GF-D8 (cell line): ENCODE measurements at places on chromosomes 12 and 14.
A peak's percentile ranks its signal among the peaks of the same experiment; 100 is the strongest.

GRCh38 chr14:58533446-58533845 lies 104.3 kb upstream of the DACT1 start:
- DNase-seq: no peak

GRCh38 chr14:21264025-21264801 lies 5.0 kb downstream of the HNRNPC start:
- DNase-seq: peak; percentile 5

DNA sequence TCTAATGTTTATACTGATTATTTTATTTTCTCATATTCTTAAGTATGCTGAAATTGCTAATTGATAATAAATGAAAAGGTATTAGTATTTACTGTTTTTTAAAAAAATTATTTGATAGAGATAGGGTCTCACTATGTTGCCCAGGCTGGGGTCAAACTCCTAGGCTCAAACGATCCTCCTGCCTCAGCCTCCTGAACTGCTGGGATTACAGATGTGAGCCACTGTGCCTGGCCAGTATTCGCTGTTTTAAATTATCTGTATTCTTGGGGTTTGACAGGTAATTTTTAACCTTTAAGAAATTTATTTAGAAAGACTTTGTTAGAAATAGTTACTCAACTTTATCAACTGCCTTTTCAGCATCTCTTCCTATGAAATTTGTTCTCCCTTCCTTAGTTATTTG lies 32.2 kb downstream of the RAN start:
- no peak for DNase-seq

DNA sequence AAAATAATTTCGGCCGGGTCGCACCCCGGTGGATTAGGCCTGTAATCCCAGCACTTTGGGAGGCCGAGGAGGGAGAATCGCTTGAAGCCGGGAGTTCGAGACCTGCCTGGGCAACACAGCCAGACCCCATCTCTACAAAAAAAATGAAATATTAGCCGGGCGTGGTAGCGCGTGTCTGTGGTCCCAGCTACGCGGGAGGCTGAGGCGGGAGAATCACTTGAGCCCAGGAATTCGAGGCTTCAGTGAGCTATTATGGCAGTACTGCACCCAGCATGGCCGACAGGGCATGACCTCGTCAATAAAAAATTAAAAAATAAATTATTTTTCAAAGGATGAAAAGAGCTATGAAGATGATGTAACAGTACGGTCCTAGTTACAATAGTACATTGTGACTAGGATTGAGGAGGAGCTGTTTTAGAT lies 523 bp downstream of the GTF2H3 start:
- DNase-seq: no peak

GRCh38 chr12:75877763-75878621 lies 153.6 kb downstream of the PHLDA1 start:
- DNase-seq: no peak

- DNase-seq: peak; percentile 14
These were observed 33.5 kb downstream of the C12orf50 start for GRCh38 chr12:87995581-87996178.

GRCh38 chr12:93583627-93584392 lies 11.3 kb downstream of the SOCS2 start:
- no peak for DNase-seq

- DNase-seq: no peak
These were observed 66.1 kb downstream of the DYRK2 start for GRCh38 chr12:67714648-67715047.

DNA sequence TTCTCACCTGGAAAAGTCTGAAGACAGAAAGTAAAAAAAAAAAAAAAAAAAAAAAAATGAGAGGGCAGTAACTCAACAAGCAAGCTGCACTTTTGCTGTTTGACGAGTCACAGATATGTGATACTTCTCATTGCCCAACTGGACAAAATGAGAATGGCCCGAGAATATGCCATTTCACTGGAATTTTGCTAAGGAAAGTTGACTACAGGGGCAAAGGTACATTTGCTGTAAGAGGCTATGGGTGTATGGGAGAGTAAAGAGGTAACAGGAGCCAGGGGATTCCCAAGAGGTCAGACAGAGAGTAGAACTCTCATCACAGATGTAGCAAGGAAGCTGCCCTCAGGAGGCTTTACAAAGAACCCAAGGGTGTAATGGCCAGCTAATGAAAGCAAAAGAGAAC lies 22.9 kb downstream of the KIF21A start:
- DNase-seq: no peak

GRCh38 chr12:55915482-55915859 lies 12.2 kb downstream of the PYM1 start:
- DNase-seq: peak; percentile 71

GRCh38 chr14:31582286-31582691 lies 21.1 kb downstream of the NUBPL start:
- no peak for DNase-seq

DNA sequence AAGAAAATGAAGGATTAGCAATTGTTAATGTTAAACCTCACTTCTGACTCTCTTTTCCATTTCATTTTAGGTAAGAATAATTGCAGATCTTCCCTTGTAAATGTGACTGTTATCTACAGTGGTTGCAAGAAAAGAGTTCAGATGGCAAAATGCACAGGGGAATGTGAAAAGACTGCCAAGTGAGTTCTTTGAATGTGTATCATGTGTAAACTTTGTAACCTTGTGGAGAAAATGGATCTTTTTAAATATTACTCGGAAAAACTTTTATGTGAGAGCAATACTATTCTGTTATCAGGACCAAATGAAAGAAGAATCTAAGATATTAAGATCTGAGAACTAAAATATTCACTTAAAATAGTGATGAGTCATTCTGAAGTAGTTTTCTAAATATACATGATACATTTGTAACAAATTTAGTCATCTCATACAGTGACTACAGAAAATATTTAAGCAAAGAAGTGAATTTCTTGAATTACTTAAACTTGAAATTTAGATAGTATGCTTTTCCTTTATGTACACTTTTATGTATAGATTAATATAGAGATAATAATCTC lies 122.5 kb upstream of the CNTN1 start:
- DNase-seq: no peak
